ENCODE measurements at places on chromosomes 1 and 21.

- DNase-seq = no peak
These were observed 7.4 kb upstream of the IGFN1 start for GRCh38 chr1:201183209-201183608.

DNA sequence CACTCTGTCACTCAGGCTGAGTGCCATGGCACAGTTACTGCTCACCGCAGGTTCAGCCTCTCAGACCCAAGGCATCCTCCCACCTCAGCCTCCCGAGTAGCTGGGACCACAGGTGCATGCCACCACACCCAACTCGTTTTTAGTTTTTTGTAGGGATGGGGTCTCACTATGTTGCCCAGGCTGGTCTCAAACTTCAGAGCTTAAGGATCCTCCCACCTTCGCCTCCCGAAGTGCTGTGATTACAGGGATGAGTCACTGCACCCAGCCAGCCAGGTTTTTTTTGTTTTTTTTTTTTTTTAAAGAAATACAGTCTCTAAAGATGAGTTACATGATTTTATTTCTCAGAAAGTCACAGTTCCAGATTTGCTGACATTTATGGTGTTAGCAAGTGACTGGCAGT is 29.0 kb downstream of the BACE2 start:
- no peak for DNase-seq

- no peak for DNase-seq
These were observed 109.8 kb downstream of the CACHD1 start for GRCh38 chr1:64579767-64580166.

DNA sequence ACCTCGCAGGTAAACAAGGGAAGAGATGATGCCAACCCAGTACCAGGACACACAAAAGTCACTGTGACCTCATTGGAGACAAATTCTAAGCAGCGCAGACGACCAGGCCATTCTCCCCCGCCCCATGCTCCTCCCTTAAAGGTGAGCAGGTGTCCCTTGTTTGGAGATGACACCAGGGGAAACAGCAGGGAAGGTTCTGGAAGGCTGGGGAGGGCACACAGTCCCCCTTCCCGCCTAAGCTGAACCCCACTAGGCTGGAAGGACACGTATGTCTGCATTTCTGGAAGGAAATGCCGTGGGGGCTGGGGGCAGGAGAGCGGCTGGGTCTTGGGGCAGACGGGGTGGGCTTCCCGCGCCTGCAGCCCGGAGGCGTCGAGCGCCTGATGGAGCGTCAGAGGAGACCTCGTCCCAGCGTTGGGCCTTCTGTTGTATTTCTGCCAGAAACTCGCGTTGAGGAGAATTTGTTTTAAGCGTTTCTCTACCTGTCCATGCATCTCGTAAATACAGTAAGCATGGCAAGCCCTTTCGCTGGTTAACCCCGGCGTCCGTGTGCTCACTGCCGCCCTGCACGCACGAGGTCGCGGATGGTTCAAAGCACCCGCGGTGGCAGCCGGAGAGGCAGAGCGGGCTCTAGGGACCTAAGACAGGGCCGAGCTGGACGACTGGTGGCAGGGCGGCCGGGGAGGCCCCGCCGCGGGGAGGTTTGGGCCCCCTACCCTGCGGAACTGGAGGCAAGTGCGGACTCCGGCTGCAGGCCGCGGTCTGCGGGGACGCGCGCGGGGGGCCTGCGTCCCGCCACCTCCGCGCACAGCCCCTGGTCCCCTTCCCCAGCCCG is 1.2 kb upstream of the LHX4 start:
- DNase-seq = no peak

DNA sequence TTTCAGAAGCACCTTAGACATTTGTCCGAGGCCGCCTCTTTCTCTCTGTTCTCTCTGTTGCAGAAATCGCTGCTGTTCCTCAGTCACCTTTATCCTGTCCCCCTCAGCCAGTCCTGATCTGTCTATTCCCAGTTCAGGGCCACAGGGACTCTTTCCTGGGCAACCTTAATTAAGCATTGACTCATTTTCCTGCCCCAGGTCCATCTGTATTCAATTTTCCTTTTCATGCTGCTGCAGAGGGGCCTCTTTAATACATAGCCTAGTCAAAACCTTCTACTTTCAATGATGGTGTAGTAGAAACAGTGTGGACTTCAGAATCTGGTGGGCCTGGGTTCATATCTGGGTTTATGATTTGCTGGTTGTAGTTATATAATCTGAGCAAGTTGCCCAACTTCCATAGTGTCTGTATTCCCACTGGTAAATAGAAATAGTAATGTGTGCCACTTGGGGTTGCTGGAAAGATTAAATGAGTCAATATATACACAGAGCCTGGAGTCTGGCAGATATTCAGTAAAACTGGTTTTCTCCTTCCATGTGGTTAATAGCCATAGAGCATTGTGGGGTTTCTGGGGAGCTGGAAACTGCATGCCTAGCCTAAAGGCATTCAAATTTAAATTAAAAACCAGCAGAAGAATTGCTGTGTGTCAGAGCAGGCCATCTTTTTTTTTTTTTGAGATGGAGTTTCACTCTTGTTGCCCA is 4.5 kb downstream of the TRAF5 start:
- no peak for DNase-seq

DNA sequence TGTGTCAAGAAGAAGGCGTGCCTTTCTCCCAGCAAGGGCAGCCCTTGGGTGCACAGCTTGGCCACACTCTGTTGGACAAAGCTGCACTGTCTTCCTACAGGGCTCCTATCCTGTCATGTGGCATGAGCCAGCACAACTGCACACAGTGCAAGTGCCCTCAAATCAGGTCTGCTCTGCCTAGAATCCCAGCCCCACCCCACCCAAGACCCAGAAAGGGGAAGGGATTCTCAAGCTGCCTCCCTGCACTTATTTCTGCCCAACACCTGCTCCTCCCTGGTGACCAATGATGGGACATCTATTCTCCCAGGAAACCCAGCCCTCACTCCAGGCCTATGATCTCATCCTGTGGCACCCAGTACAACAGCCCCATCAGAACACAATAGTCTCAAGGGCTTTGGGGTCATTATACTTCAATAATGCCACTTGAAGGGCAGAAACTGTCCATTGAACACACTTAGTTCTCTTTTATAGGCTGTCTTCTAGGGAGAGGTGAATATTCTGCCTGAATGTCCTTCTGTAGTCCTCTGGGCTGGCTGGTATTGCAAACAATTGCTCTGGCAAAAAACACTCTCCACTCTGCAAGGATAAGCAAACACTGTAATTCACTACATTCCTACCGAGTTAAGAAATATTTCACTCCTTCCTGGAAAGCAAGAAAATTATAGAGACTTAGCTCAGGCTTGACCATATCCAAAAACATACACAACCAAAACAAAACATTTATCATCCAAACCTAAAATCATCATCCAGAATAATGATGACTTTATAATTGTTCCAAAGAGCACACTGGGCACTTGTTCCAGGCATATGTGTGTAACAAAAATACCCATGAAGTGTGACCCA is 43.1 kb upstream of the IGSF3 start:
- no peak for DNase-seq

GRCh38 chr1:209737118-209737505 is 18.7 kb upstream of the TRAF3IP3 start:
- DNase-seq = no peak

DNA sequence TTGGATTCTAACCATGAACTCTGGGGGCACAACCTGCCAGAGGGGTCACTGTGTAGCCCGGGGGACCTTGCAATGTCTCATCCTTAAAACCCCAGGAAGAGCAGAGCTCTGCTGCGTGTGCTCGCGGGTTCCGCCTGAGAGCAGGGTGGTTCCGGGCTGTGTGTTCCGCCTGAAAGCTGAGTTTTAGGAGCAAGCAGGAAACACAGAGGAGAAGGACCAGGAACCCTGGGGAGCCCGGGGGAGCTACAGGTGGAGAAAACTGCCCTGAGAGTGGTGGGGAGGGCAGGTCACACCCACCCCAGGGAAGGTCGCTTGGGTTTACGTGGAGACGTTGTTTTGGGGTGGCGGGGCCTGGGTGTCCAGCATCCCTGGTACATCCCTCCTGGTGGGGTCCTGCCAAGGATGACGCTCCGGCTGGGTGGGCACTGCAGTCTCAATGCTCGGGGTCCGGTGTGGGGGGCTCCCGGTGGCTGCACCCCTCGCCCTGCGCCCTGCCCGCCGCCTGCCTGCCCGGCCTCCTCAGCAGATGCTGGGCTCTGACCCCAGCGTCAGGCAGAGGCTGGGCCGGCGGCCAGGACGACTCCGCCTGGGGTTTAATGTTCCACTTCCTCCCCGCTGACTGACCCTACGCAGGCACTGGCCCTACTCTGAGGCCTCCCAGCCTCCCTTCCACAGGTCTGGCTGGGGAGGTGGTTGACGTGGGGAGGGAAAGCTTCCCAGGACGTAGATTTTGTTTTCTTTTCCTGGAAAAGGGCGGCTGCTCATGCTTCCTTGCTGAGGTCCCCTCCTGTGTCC is 17.3 kb upstream of the C1orf159 start:
- DNase-seq = no peak

DNA sequence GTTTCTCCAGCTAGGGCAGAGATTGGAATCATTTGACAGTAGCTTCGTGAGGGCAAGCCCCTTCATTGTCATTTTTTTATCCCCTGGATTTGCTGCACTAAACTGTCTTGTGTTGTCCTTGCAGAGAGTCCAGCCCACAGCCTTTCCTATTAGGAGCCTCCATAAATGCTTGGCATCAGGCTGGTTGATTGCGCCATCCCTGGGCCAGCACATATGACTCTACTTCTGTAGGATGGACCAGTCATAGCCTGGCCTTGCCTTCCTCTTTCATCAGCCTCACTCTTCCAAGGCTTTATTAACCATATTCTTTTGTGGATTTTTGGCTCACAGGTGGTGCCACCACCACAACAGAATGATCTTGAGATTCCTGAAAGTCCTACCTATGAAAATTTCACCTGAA is 31.4 kb downstream of the LY9 start:
- no peak for DNase-seq

DNA sequence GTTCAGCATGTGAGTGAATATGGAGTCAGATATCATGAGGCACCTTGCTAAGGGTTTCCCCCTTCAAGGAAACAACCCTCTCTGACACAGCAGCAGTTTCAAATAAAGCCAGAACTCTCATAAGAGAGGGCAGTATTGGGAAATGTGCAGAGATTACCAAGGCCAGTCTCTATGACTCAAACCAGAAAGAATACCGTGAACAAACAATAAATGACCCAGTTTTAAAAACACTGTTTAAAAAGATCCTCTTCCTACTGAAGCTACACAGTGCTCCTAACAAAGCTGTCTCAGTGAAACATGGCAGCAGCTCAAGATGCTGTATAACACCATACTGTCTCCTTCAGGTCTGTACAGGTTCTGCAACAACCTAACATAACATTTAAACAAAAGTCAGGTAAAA is 102.6 kb downstream of the KIAA0319L start:
- DNase-seq = peak; percentile 52

- DNase-seq = peak; percentile 95
These were observed 791 bp upstream of the MAST2 start for GRCh38 chr1:45802343-45803298.

GRCh38 chr1:19351873-19352272 is 39.7 kb downstream of the SLC66A1 start:
- DNase-seq = no peak

Data from non-pigmented ciliary epithelial cell (primary cell).